ENCODE measurements at places on chromosomes 13 and 19.

DNA sequence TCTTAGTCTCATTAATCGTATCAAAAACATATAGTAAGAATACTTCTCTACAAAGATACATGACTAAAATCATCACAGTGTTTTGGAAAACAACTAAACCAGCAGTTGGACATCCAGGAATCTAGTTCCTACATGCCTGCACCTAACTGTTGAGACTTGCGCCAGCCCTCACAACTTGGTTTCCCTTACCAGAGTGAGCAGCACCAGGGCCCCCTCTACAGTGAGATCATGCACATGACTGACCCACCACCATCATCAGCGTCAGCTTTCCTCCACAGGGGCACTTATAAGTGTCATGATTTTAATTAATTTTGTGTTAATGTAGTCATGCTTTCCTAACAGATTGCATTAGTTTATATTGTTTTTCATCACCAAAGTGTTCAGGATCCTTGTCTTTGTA is 1322.0 kb downstream of the EFNB2 start:
- DNase-seq = no peak

GRCh38 chr13:53847502-53847901 is 818.9 kb downstream of the OLFM4 start:
- no peak for DNase-seq

- DNase-seq = no peak
Measured at GRCh38 chr13:109381546-109382180, 404.7 kb downstream of the IRS2 start.

- DNase-seq = no peak
Measured at GRCh38 chr13:45482571-45483173, 17.9 kb downstream of the COG3 start.

DNA sequence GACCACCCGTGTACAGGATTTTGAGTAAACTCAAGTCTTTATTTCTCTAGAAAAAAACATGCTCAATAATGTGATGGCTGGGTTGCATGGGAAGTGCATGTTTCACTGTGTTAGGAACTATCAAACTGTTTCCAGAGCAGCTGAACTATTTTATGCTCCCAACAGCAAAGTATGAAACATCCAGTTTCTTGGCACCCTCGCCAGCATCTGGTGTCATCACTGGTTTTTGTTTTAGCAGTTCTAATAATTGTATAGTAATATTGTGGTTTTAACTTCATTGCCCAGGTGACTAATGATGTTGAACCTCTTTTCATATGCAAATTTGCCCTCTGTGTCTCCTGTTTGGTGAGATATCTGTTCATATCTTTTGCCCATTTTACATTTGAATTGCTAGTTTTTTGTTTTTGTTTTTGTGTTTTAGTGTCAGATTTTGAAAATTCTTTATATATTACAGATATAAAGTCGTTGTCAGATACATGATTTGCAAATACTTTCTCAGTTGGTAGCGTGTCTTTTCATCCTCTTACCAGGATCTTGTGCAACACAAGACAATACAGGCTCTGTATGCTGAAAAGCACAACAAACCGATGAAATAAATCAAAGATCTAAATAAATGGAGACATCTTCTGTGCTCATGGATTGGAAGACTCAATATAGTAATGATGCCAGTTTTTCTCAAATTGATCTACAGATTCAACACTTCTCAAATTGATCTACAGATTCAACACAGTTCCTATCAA is 87.8 kb downstream of the IPO5 start:
- DNase-seq = no peak
